Right lung (tissue), 10 donors: ENCODE measurements at places on chromosomes 11 and 22.

DNA sequence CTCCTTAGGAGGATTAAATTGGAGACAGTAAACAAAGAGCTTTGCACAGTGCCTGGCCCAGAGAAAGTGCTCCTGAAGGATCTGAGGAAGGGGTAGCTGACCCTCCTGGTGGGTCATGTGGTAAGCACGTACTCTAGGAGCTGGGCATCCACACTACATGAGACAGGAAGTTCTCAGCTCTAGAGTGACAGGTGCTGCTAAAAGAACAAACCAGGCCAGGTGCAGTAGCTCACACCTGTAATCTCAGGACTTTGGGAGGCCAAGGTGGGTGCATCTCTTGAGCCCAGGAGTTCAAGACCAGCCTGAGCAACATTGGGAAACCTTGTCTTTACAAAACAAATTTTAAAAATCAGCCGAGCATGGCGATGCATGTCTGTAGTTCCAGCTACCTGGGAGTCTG lies 13.1 kb downstream of the SLC43A1 start:
- no peak for DNase-seq

GRCh38 chr11:108237058-108237481 lies 14.2 kb downstream of the ATM start:
- no peak for DNase-seq

GRCh38 chr11:60127311-60127811 lies 38.9 kb downstream of the MS4A2 start:
- DNase-seq, result no peak

GRCh38 chr22:22717664-22718063 lies 73.2 kb downstream of the GGTLC2 start:
- DNase-seq, result no peak

DNA sequence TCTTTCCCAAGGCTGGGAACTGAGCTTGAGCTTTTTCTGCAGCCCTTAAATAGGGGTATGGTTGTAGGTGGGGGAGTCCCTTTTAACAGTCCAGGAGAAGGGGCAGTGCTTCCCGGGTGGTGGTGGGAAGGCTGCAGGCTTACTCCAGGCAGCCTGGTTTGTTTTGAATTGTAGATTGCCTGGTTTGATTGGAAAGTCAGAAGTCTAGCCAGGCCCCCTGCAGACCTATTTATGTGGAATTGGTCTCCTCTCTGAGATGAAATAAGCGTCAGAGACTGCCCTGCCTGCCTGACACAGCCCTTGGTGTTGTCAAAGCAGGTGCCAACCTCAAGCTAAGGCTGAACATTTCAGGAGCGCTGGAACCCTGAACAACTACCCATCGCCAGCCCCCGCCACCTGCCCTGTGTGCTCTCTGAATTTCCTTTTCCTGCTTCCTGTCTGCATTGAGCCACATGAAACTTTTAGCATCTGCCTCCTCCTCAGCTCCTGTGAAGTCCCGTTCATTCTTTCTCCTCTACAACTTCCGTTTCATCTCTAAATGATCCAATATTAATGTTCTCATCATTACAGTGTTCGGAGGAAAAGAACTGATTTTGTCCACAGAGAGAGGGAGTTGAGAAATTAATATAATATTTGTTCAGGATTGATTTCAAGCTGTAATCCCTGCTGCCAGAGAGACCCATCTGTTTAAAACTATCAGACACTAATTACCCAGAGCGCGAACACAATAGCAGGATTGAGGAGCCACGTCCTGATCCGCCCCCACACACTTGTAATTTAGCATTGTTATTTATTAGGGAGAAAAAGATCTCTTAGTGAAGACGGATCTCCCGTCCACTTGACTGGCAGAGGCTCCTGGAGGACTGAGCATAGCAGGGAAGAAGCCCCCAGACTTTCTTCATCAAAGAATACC lies 136.5 kb downstream of the TRIM29 start:
- DNase-seq, result no peak

GRCh38 chr11:84714316-84714780 lies 912.8 kb downstream of the DLG2 start:
- no peak for DNase-seq

DNA sequence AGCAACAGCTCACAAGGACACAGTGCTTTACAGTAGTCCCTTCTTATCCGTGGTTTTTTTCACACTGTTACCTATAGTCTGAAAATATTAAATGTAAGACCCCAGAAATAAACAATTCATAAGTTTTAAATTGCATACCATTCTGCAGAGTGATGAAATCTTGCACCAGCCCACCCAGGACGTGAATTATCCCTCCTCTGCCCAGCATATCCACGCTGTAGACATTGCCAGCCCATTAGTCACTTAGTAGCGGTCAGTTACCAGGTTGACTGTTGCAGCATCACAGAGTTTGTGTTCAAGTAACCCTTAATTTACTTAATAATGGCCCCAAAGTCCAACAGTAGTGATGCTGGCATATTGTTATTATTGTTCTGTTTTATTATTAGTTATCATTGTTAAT lies 3.6 kb downstream of the CLTCL1 start:
- no peak for DNase-seq

DNA sequence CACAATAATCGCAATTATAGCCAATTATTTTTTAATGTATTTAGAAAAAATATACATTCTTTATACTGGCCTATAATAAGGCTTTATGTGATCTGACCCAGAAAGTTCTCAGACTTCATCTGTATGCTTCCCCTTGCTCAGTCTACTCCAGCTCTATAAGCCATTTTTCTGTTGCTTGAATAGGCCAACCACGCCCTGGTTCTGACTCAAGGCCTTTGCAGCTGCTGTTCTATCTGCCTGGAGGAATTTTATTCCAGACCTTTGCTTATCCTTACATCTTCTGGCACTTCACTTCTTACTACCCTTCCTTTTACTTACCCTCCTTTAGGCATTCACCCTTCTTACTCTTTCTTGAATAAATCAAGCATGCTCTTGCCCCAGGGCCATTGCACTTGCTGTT lies 54.9 kb upstream of the PDE3B start:
- DNase-seq, result no peak

DNA sequence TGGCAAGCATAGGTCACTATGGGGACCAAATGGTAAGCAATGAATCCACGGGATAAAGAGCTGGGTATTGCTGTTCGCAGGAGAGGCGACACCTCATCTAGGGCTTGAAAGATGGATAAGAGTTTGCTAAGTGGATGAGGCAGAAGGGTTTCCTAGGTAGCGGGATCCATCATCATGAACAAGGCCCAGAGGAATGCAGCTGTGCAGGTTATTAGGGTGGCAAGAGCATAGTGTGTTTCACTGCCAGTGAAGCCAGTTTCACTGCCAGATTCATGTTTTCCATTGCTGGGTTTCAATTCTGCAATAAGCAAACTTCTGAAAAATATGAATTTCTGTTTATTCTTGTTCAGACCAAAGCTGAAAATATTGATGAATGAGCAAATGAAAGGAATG lies 27.2 kb downstream of the WEE1 start:
- no peak for DNase-seq

- no peak for DNase-seq
Observed at GRCh38 chr11:134542401-134543165, 130.5 kb upstream of the B3GAT1 start.

GRCh38 chr11:78573681-78574080 lies 983 bp downstream of the NARS2 start:
- DNase-seq, result no peak

DNA sequence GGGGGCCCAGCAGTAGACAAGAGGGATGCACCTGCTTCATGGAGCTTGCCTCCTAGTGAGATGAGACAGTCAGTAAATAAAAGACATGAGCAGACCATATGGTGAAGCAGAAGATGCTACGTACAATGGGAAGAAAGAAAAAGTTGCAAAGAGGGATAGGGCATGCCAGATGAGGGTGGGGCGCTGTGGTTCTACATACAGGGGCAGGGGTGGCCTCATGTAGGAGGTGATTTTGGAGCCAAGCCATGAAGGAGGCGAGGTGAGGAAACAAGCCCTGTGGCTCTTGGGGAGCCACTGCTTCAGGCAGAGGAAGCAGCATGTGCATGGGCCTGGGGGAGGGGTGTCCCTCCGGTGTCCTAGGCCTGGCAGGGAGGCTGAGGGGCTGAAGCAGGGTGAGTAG lies 15.2 kb downstream of the NAT10 start:
- no peak for DNase-seq

DNA sequence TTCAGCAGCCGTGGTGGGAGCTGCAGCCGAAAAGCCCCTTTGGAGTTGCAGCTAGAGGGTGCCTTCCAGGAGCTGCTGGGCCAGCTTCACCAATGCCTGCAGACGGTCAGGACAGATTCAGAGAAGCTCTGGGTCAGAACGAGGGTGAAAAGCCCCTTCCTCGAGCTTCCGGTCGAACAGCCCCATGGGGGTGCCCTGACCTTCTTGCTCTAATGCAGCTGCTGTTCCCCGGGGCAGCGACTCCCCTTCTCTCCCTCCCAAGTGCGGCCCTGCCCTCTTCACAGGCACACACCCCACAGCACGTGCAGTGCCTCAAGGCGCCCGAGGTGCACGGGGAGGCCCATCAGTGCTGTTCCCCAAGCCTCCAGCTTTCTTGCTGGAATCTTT lies 9.6 kb upstream of the IFITM3 start:
- no peak for DNase-seq

- DNase-seq, result no peak
Observed at GRCh38 chr22:45998638-45999378, 21.8 kb upstream of the WNT7B start.

DNA sequence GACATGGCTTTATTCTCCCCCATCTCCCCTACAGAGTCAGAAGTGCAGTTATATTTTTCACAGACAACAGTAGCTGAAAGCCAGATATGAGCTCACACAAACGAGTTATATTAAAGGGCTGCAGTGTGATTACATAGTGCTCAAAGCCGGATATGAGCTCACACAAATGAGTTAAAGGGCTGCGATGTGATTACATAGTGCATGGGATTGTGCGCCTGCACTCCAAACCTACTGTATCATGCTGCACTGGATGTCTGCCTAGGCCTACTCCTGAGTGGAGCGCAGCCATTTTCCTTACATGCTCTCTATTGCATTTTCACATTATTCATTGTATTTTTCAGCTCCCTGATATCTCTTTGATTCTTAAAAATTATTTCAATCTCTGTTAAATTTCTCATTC lies 414.6 kb upstream of the LARGE1 start:
- DNase-seq, result no peak

DNA sequence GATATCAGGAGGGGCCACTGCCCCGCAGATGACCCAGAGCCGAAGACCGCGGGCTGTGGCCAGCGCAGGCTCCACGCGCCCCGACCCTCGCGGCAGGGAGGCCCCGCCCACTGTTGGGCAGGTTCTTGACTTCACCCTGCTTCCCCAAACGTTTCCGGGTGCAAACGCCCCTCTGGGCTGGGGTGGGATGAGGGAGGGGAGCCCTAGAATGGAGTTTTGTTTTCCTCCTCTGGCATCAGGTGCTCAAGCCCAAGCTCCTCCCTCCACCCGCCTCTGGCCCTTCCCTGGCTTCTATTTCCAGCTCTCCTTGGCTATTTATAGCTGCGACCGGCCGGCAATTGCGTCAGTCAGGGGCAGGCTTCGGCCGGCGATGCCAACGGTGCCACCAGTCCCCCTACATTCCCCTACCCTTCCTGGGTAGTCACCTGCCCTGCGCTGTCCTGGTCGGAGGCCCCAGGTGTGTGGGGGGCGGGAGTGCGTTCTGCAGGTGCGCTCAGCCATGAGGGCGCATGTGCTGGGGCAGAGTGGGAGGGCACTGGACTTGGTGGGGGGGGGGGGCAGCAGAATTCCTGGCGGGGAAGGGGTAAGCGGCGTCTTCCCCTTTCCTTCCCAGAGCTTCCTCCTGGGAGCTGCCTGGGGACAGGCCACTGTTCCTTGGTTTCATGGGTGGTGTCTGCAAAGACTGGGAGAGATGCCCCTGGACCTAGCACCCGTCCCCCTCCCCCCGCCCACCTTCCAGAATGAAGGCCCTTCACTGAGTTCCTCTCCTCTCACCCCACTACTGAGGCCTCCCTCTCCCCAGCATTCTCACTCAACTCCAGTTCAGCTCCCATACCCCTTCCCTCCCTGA lies 23.6 kb downstream of the DUSP8 start:
- peak; percentile 75 for DNase-seq

DNA sequence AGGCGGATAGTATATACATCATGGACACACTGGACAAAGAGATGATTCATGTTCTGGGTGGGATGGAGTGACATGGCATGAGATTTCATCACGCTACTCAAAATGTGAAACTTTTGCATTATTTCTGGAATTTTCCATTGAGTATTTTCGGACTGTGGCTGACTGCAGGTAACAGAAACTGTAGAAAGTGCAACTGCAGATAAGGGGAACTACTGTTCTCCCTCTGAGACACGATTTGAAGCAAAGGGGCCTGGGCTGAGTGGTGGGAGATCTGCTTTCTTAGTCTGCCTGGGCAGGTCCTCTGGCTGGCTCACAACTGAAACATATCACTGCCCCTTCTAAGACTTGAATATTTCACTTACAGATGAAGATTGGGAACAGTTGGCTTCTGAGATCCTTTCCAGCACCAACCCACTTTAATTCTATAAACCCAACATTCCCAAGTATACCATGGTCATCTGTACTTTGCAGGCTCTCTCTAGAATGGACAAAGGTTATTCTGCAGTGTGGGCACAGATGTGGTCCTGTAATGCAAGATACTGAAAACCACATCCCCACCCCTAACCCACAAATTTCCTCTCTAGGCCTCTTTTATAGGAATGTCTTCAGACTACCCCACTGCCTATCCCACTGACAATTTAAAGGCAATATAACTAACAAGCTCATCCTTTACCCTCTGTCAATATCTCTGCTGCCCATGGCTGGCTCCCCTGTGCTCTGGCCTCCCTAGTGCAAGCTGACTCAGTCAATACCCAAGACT lies 121.1 kb downstream of the KCNC1 start:
- DNase-seq, result no peak

DNA sequence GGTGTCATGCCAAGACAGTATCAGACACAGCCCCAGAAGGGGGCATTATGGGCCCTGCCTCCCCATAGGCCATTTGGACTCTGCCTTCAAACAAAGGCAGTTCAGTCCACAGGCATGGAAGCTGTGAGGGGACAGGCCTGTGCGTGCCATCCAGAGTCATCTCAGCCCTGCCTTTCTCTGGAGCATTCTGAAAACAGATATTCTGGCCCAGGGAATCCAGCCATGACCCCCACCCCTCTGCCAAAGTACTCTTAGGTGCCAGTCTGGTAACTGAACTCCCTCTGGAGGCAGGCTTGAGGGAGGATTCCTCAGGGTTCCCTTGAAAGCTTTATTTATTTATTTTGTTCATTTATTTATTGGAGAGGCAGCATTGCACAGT lies 14.6 kb downstream of the IL10RA start:
- no peak for DNase-seq

- DNase-seq, result no peak
Observed at GRCh38 chr11:106879832-106880546, 138.3 kb downstream of the GUCY1A2 start.

GRCh38 chr11:74392256-74392655 lies 6.0 kb downstream of the PGM2L1 start:
- no peak for DNase-seq
